ENCODE measurements at places on chromosomes 1 and 21.

- DNase-seq: no peak
Observed at GRCh38 chr1:111446967-111447892, 1.8 kb downstream of the WDR77 start.

GRCh38 chr1:234958066-234958705 lies 170.5 kb downstream of the TOMM20 start:
- no peak for DNase-seq

DNA sequence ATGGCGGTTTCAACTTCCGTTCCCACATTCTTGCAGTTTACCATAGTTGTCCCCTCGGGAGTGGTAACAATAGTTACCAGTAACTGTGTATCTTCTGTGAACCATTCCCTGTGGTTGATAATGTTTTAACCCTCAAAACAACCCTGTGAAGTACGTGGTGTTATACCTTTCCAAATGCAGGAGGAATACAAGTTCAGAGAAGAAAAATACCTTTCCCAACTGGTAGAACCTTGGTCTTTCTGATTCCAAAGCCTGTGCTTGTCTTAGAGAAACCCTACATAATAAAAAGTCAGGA lies 789 bp downstream of the BTF3L4 start:
- no peak for DNase-seq

GRCh38 chr1:8939362-8939995 lies 6.2 kb upstream of the CA6 start:
- no peak for DNase-seq

DNA sequence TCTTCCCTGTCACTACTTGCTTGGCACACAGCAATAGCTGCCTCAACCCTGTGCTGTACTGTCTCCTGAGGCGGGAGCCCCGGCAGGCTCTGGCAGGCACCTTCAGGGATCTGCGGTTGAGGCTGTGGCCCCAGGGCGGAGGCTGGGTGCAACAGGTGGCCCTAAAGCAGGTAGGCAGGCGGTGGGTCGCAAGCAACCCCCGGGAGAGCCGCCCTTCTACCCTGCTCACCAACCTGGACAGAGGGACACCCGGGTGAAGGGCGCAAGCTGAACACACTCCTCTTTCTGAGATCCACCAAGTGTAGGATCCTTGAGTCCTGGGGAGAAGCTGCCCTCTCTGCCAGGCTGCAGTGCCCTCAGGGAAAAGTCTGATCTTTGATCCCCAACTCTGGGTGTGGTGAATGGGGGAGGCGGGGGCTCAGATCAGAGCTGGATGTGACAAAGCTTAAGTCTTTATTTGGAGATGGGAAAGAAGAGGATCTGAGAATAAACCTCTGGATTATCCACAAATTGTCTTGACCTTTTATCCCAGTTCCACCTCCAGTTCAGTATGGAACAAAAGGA lies 1.2 kb downstream of the RXFP4 start:
- DNase-seq: no peak

DNA sequence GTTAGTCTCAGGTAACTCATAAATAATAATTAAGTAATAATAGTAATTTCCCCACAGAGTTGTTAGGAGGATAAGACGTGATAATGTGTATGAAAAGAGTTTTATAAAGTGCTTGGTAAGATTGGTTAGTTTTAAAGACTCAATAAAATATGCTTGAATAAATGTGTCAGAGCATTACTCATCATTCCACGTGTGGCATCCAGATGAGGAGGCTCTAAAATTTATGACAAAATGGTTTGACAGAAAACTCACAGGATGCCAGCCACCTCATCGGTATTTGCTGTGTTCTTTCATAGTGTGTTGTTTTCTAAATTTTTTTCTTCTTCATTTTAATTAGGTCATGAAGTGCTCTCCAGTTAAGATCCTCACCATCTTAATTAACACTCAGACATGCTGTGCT lies 19.1 kb upstream of the SPAG17 start:
- no peak for DNase-seq

- DNase-seq: peak; percentile 83
Observed at GRCh38 chr1:43439781-43440180, 13.9 kb downstream of the HYI start.

DNA sequence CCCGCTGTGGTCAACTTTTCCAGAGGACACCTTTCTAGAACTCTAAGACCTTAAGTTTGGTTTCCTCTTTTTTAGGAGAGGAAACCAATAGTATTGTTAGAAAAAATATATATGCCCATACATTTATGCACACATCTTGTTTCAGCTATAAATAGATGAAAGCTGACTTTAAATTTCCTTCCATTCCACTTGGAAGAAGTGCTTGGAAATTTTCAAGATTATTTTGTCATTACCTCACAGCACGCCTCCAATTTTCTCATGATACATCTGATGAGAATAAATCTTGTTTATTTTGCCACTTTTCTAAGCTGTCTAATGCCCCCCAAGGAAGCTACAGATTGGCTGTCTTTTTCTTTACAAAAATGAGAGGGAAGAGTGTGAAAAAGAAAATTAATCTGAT lies 65.8 kb downstream of the NIBAN1 start:
- no peak for DNase-seq

- no peak for DNase-seq
Observed at GRCh38 chr1:194117582-194117981, 931.2 kb upstream of the B3GALT2 start.

DNA sequence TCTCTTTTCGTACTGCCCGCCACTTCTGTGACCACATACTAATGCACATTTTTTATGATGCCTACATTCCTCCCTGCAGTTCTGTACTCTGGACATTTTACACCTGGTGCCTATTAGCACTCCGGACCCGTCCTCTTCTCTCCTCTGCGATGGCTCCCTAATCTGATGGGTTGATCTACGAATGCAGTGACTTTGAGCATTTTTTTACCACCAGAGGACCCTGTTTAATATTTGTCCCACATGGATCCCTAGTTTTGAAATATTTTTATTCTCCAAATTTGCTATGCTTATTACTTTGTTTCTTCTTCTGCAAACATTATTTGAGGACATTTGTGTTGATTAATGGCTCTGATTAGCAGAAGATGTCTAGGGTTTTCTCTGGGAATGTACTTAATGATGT lies 5.2 kb downstream of the PPFIA4 start:
- no peak for DNase-seq

- DNase-seq: no peak
Observed at GRCh38 chr1:6294890-6295556, 34.1 kb upstream of the GPR153 start.

- no peak for DNase-seq
Observed at GRCh38 chr1:209797978-209798639, 7.8 kb downstream of the IRF6 start.

DNA sequence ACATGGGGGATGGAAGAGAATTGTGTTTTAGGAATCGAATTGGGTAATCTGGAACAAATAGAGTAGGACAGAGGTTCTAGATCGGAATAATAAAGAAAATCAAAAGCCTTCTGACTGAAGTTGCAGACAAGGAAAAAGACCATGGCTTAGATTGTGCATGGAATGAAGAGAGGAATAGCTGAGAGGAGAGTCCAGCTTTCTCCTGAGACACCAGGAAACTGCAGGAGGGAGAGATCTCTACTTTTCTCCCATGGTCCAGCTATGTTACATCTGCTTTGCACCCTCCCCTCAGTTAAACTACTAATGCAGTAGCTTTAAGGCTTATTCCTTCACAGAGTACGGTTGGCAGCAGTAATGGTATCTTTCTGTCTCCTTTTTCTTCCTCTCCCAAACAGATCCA lies 13.4 kb downstream of the SLAMF7 start:
- DNase-seq: no peak

DNA sequence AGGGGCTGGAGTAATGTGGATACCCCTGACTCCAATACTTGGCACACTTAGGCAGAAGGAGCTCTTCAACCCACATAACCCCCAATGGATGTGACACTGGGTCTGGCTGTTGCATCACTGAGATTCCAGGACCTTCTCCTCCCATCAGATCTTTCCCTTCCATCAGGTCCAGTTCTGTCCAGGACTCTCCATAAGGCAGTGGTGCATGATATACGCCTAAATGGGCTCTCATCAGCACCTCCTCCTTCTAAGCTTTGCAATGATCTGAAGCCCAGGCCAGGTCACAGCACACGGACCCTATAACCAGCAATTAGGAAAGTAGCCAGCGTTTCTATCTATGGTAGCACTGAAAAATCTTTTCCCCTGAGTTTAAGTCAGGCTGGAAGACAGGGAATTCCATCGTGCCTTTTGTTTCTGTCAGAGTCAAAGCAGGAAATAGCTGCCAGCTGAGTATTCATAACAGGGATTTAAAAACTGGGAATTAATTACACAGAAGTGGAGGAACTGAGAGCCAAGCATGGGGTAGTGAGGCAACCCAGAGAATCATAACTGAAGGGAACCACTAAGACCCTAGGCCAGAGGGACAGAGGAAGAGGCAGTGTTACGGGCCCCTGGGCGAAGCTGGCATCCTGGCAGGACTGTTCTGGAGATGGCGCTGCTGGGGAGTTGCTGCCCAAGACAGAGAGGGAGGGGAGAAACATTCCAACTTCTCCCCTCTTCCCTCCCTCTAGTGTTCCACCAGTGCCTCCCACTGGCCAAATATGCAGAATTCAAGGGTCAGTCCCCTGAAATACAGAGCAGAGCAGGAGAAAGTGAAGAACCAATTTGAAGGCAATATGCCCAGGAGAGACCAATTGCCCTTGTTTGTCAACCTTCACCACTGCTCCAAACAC lies 37.5 kb upstream of the HOOK1 start:
- DNase-seq: no peak

GRCh38 chr1:116737855-116738321 lies 16.3 kb upstream of the CD2 start:
- no peak for DNase-seq

DNA sequence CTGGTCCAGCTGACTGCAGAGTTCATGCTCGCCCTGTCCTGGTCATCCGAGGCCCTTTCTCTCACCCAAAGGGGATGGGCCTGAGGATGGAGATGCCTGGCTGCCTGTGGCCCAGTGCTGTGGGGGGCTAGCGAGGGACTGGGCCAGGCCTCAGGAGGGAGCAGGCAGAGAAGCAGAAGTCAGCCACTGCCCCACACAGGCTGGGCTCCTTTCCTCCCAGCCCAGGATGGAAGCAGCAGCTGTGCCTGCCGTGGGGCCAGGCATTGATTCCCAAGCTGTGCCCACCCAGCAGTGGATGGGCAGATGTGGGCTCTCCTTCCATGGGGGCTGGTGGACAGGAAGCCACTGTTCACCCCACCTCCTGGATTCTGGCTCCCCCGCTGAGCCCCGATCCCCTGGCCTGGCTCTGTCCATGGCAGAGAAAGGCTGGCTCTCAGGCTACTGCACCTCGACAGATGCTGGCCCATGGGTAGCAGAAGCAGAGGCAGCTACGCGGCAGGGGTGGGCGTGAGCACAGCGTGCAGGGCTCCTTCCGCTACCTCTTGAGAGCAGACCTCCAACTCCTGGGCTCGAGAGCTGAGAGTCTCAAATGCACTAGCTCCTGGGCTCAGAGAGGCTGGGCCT lies 24.6 kb downstream of the RUNX3 start:
- DNase-seq: no peak

- DNase-seq: no peak
Observed at GRCh38 chr1:171351961-171352360, 38.0 kb downstream of the FMO4 start.

GRCh38 chr1:29237852-29238619 lies 1.7 kb downstream of the PTPRU start:
- DNase-seq: no peak

DNA sequence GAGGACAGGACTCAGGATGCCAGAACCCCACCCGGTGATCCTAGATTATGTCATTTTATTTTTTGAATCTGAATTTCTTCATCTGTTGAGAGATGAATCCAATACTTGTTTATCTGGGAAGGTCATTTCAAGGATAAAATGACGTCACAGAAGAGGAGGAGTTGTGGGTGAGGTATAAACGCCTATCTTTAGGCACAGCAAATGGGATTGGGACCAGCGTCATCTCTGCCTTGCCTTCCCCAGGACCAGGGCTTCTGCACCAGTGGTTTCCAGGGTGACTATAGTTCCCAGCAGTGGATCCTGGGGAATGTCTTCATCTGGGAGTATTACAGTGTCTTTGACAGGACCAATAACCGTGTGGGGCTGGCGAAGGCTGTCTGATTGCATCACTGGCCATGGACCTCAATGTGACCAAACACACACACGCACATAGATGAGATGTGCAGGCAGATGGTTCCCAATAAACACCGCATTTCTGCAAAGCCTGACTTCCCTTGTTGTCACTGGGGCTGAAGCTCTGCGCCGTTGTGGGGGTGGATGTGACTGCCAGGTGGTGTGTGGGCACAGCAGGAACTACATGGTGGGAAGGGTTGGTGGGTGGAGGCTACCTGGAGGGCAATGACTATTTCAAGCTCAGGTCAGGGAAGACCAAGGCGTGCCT lies 28.1 kb downstream of the KCNA10 start:
- no peak for DNase-seq

DNA sequence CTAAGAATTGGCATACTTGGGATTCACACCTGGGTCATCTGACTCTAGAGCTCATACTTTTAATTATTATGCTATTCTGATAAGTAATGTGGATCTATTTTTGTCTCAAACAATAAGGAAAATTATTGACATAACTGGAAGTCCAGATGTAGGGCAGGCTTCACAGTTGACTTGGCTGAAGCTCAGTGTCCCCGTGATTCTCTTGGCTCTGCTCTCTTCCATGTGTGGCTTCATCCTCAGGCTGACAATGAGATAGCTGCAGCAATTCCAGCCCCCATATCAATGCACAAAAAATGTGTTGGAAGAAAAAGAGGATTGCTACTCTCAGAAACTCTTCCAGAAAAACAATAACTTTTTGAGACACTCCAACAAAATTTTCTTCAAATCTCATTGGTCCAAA lies 23.8 kb downstream of the HSD11B1 start:
- no peak for DNase-seq

GRCh38 chr1:9224664-9225410 lies 9.7 kb upstream of the H6PD start:
- no peak for DNase-seq

GRCh38 chr1:222068101-222068500 lies 326.2 kb upstream of the DUSP10 start:
- no peak for DNase-seq

- DNase-seq: no peak
Observed at GRCh38 chr1:21564521-21565095, 55.4 kb downstream of the ALPL start.

- DNase-seq: no peak
Observed at GRCh38 chr1:231720652-231721325, 94.2 kb downstream of the DISC1 start.

GRCh38 chr1:201535046-201535918 lies 3.6 kb upstream of the NAV1 start:
- no peak for DNase-seq

GRCh38 chr1:3623441-3624199 lies 1.2 kb upstream of the TPRG1L start:
- DNase-seq: no peak

DNA sequence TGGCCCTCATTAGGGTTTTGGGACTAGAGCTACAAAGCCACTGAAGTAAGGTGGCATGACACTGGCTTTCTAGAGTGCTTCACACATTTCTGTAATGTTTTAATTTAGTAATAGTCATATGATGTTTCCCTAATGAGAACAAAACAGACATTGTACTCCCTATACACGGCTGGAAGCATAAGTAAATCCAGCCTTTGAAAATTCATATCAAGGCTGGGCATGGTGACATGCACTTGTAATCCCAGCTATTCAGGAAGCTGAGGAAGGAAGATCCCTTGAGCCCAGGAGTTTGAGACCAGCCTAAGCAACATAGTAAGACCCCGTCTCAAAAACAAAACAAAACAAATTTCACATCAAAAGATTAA lies 7.4 kb downstream of the USP48 start:
- DNase-seq: no peak

- no peak for DNase-seq
Observed at GRCh38 chr1:25765136-25765922, 34.7 kb upstream of the SELENON start.

GRCh38 chr21:26093122-26093521 lies 77.4 kb downstream of the APP start:
- DNase-seq: no peak

GRCh38 chr1:63845346-63845745 lies 71.5 kb downstream of the ROR1 start:
- DNase-seq: no peak

Measured in NCI-H187 treated with DMSO at 0.1 percent for 48 hours (cell line).